Adrenal gland (tissue), 19 donors: ENCODE measurements at places on chromosomes 7 and 10.

GRCh38 chr7:29297194-29297890 is 102.8 kb downstream of the CHN2 start:
- no peak for DNase-seq

DNA sequence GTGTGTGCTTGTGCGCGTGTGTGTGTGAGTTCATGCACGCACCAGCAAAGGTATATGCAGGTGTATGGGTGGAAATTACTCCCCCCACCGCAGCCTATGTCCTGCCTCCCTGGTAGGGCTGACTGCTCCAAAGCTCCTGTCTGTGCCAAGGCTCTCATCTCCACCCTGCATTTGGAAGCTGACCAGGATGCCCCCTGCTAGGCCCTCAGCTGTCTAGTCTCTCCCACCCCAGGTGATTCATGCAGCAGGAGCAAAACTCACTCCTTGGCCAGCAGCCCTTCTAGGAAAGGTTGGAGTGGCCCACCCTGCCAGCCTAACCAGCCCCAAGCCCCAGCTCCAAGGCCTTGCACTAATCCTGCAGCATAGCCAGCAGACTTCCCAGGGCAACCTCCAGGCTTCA is 148.4 kb downstream of the GRID1 start:
- DNase-seq, result no peak

GRCh38 chr10:20744821-20745220 is 152.3 kb downstream of the NEBL start:
- DNase-seq, result no peak

GRCh38 chr7:35551321-35552081 is 143.4 kb downstream of the HERPUD2 start:
- no peak for DNase-seq

DNA sequence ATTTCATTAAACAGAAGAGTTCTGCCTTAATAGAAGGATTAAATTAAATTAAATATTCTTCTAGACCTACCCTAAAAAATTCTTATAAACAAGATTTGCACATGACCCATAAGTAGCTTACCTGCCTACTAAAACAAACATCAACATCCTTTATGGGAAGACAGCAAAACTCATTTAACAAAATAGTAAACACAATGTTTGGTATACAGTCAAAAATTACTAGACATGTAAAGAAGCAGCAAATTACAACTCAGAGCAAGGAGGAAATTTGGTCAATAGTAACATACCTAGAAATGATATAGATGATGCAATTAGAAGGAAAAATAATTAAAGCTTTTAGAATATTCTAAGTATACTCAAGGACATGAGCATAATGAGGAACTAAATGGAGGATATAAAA is 27.9 kb downstream of the CCDC172 start:
- no peak for DNase-seq

- no peak for DNase-seq
These were observed 237.8 kb downstream of the ZMYND11 start for GRCh38 chr10:373015-373414.

DNA sequence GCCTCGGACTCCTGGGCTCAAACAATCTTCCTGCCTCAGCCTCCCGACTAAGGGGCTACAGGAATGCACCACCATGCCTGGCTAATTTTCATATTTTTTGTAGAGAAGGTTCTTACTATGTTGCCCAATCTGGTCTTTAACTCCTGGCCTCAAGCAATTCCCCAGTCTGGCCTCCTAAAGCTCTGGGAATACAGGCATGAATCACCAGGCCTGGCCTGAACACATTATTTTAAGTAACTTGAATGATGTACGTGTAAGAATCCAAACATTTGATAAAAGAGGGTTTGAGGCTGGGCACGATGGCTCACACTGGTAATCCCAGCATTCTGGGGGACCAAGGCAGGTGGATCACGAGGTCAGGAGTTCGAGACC is 13.0 kb upstream of the BAMBI start:
- no peak for DNase-seq

- no peak for DNase-seq
These were observed 31.9 kb downstream of the ARL4A start for GRCh38 chr7:12719141-12719919.

- DNase-seq, result no peak
These were observed 60.7 kb downstream of the CHCHD3 start for GRCh38 chr7:133021196-133021595.

- DNase-seq, result no peak
These were observed 338.6 kb downstream of the CNTNAP2 start for GRCh38 chr7:146455091-146455655.

GRCh38 chr10:76329891-76330575 is 898.6 kb downstream of the LRMDA start:
- no peak for DNase-seq

DNA sequence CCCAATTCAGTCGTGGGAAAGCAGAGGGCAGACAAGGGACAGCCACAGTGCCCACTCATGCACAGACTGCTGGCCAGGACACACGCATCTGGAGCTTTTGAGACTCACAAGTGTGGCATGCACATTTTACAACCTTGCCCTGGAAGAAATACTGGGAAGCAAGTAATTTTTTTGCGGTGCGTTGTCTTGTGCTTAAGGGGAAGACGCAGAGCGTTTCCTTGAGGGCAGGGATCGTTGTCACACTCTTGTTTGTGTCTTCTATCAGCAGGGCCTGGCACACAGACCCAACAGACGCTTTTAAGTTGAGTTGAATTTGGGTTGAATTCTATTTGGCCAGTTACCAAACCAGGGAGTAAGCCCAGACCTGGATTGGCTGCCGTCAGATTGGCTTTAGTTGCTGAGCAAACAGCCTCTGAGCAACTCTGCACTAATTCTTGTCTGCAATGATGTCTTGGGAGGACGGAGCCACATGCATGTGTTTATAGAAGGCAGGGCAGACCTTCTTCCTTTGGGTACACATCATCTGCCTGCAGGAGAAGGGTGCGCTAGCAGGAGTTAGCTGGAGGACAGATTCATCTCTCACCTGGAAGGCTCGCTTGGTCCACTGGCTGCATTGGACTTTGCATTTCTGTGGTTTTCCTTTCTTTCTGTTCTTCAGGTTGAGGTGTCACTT is 38.4 kb downstream of the IL2RA start:
- no peak for DNase-seq

GRCh38 chr7:150826061-150826849 is 25.7 kb downstream of the TMEM176A start:
- DNase-seq, result no peak

DNA sequence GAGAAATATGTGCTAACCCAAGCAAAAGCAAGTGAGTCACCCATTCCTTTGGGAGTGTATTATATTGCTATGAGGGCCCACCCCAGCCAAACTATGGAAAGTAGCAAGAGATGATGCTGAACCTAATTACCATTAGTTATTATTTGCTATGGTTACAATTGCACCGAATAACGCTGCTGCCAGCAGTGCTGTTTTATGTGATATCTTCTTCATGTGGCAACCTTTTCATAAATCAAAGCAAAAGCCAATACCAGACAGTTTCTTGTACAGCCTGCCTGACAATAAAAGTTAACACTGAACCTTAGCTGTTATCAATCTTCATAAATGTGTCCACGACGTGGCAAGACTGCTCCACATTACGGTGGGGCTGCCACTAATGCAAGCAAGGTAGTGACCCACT is 241.7 kb upstream of the PLXNA4 start:
- no peak for DNase-seq

DNA sequence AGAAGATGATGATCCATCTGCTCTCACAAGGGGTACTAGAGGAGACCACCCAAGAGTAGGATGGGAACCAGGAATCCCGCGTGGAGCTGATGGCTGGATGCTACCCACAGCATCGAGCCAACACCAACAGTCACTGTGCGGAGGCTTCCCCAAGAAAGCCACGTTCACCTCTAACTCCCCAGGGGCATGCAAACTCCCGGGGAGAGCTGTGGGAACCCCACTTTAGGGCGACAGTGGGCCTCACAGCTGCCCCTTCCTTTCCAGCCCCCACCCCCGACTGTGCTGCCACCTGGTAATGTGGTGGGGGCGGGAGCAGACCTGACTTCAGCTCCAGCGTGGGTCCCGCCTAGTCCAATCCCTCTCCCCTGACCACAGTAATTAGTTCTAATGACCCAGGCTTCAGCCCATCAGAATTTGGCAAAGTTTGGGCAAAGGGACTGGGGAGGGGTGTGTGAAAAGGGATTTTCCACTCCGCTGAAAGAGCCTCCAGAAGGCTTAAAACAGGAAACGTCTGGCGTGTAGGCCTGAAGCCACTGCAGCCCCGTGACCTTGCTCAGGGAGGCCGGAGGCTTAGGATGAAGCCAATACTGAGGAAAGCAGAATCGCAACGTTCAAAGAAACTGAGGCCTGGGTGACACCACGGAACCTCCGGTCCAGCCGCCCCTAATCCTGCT is 20.3 kb downstream of the ASB13 start:
- DNase-seq, result no peak

- DNase-seq, result no peak
These were observed 188.8 kb upstream of the POT1 start for GRCh38 chr7:125118444-125118843.

DNA sequence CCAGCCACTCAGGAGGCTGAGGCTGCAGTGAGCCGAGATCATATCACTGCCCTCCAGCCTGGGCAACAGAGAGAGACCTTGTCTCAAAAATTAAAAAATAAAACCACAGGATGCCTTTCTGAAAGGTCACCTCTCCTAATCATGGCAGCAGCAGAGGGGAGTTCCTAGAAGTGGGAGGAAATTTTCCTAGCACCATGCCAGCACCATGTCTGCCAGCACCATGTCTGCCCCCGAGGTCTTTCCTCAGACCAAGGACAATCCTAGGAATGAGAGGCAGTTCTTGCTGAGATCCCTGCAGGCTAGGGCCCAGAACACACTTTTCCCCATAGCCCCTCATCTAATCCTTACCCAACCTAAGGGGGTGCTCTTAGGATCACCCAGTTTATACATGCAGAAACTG is 22.3 kb upstream of the INMT start:
- DNase-seq, result no peak

- DNase-seq, result no peak
These were observed 292.9 kb upstream of the NPVF start for GRCh38 chr7:25521236-25521635.

DNA sequence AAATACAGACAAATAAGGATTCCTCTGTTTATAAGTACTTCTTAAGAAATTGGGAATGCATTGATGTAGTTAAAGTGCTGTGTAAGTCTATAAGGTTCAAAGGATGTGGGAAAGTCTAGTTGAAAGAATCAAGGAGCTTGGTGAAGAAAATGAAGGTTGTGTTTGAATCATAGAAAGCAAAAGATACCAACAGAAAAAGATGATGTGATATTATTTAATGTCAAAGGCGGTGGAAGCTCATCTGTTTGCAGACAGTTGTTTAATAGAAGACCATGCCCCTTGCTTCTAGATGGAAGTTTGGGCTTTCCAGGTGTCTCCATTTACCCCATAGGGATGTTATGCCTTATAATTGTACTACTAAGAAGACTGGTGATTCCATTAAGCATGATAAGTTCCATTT is 150.3 kb downstream of the CCSER2 start:
- no peak for DNase-seq

DNA sequence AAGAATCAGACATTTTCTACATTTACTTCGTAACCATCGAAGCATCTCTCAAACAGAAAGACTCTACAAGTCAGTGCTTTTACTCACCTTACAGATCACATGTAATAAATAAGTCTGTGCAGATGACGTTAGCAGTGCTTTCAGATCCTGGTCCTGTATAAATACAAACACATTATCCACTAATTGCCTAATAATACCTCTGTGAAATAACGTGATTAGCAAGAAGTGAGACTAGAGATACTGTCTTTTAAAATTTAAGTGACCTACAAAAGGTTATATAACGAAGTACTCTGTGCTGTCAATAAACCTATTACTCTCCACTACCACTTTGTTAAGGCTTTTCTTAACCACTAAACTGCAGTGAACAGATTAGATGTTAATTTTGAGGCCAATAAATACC is 246.9 kb downstream of the NSUN6 start:
- no peak for DNase-seq

DNA sequence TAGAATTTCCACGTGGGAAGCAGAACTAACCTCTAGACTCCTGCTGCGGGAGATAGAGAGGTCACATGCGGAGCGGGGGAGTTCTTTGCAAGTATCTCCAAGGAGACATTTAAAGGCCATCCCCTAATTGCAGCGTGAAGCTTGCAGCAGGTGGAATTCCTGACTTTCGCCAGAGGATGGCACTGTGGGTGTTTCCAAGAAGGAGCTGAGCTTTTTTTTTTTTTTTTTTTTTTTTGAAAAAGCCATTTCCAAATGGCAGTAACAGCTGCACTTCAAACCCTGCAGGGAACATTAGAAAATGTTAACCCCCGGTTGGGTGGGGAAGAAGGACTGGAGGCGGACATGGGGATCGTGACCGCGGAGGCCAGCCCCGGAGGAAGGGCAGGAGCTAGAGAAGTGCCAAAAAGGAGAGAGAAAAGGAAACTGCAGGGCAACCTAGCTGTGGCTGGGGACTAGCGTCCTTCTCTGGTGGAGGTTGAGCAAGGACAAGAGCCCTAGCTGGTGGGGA is 487.7 kb downstream of the TYW1 start:
- peak; percentile 66 for DNase-seq

- no peak for DNase-seq
These were observed 15.3 kb downstream of the UCMA start for GRCh38 chr10:13218878-13219277.

DNA sequence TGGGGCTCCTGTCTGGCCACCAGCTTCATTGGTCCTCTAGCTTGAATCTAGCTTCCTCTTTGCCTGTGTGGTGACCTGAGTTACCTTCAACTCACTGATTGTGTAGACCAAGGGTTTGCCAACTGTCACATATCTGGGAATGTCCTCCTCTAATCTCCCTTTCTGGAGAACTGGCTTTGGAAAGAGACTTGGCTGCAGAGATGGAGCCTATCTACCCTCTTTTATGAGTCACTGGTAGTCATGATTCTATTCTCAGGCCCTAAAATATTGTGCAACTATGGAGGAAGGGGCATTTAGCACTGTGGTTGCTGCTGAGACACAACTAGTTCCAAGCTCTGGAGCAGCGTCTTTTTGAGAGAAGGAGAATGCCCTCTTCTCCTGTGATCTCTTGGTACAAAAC is 691.3 kb downstream of the KCNMA1 start:
- no peak for DNase-seq
